ENCODE measurements at places on chromosomes 6 and 20. TPM values are rescaled to one million over a fixed set of nuclear protein-coding genes. Genes with fewer than 3 reads are reported as not detected.

- DNase-seq: no peak
These were observed 239.2 kb upstream of the DEFB112 start for GRCh38 chr6:50288881-50289280.

DNA sequence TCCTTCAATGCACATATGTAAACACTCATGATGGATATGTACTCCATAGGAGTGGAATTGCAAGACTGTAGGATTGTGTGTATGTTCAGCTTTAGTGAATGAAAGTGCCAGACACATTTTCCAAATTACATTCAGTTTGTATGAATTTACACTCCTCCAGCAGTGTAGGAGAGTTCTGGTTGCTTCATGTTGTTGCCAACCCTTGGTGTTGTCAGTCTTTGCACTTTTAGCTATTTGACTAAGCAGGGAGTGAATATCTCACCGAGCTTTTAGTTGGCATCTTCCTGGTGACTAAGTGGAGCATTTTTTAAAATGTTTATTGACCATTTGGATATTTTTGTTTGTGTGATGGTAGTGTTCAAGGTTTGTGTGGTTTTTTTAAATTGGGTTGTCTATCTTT lies 23.9 kb downstream of the NKX2-4 start:
- no peak for DNase-seq

GRCh38 chr20:38748861-38749149 lies 545 bp downstream of the ACTR5 start:
- peak; percentile 56 for DNase-seq

GRCh38 chr6:131331873-131332781 lies 196.9 kb downstream of the AKAP7 start:
- DNase-seq: no peak

GRCh38 chr20:4563534-4563933 lies 158.2 kb upstream of the PRND start:
- no peak for DNase-seq

GRCh38 chr20:10982692-10983091 lies 308.9 kb upstream of the JAG1 start:
- no peak for DNase-seq

- DNase-seq: no peak
These were observed 48.6 kb downstream of the ABHD12 start for GRCh38 chr20:25341716-25342680.

DNA sequence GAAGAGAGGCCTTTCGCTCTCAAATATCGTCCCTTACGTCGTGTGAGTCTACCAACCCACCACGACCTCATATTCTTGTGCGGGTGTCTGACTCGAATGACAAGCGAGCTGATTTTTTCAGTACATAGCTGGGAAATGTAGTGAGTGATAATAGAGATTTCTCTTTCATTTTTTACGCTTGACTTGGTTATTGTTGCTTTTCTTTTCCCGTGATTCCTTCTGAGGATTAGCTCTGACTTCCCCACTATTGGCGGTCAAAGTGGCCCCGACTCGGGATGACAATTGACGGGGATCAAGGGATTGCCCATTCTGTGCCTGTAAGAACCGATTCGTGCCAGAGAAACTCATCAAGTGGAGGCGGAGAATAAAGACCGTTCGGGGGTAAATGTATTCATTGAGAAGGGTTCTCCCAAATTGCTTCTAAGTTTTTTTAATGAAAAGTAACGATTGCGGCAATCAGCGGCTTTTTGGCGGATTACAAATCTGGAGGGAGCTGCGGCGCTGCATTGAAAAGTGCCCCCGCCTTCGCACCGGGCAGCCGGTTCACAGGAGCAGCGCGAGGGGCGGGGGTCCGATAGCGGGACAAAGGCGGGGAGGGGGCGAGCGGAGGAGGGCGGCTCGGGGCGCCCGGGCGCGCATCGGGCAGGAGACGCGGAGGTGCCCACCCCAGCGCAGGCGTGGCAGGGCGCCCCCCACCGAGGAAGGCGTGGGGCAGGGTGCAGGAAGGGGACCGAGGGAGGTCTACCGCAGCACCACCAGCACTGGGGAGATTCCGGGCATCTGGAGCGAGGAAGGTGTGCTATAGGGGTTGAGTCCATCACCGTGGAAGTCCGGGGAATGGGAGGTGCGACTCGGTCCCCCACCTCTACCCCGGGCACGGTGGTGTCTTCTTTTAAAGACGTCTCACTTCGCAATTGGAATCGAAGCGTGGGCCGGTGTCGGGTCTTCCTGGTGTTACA lies 44.5 kb upstream of the OSTM1 start:
- no peak for DNase-seq

GRCh38 chr20:37226889-37227288 lies 34.7 kb downstream of the GHRH start:
- DNase-seq: no peak

TEAD3 gene
- total RNA-seq: 19.4 TPM

ADGRF1 gene
- not detected for total RNA-seq

ADGRG6 gene
- total RNA-seq: 3.3 TPM

RIPOR2 gene
- not detected for total RNA-seq

EMILIN3 gene
- total RNA-seq: 0.71 TPM

Data from G401 (cell line).